ENCODE measurements at places on chromosomes 12 and 14.

DNA sequence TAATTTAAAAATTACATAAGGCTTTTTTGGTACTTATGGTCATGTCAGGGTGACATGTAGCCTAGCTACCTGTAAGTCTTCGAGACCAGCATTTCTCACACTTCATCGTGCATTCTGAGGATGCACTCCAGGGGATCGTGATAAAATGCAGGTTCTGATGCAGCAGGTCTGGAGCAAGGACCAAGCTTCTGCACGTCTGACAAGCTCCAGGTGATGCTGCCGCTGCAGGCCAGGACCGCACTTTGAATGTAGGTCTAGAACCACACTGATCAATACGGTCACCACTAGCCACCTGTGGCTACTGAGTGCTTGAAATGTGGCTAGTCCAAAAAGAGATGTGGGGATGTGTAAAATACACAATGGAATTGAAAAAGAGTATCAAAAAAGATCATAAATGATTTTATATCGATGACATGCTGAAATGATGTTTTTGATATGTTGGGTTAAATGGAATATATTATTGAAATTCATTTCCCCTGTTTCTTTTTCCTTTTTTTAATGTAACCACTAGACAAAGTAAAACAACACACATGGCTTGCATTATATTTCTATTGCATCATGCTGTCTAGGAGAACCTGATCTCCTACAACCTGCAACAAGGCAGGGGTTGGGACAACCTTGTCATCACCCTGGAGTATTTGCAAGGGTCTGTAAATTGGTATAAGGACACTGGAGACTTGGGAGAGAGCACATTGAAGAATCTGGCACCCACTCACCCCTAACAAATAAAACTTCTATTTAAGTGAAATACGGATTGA, 142.4 kb downstream of the DPF3 start:
- DNase-seq, result no peak

DNA sequence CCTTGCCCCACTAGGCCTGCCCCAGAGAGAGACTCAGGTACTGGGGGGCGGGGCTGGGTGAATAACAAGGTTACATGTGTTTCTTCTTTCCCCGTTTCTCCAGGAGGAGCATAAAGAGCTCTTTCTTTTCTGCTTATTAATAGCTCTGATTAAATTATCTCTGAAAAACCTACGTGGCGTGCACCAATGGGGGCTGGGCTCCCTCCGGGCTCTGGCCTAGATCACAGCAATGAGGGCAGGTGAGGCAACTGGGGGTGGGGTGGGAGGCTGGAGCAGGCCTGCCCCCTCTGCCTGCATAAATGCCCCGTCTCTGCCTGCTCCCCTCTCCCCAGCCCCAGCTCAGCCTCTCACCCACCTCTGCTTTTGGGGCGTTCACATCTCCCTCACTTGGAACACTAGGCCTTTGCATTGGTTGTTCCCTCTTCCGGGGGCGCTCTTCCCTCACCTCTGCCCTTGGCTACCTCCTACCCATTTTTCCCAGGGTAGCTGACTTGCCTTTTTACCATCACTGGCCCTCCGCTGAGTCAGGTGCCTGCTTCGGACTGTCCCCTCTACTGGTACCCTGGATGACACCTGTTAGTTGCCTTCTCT, 4.1 kb upstream of the FAM222A start:
- no peak for DNase-seq

GRCh38 chr14:99788713-99789112, 4.5 kb upstream of the EML1 start:
- no peak for DNase-seq

DNA sequence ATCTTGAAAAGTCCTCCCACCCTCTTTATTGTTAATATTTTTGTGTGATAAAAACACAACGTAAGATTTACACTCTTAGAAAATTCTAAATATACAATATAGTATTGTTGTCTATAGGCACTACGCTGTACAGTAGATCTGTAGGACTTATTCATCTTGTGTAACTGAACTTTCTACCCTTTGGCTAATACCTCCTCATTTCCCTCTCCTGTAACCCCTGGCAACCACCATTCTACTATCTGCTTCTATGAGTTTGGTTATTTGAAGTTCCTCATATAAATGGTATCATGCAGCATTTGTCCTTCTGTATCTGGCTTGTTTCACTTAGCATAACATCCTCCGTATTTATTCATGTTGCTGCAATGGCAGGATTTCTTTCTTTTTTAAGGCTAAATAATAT, 5.2 kb upstream of the CLEC9A start:
- DNase-seq, result no peak

- no peak for DNase-seq
Measured at GRCh38 chr14:100575266-100575995, 11.8 kb downstream of the BEGAIN start.

DNA sequence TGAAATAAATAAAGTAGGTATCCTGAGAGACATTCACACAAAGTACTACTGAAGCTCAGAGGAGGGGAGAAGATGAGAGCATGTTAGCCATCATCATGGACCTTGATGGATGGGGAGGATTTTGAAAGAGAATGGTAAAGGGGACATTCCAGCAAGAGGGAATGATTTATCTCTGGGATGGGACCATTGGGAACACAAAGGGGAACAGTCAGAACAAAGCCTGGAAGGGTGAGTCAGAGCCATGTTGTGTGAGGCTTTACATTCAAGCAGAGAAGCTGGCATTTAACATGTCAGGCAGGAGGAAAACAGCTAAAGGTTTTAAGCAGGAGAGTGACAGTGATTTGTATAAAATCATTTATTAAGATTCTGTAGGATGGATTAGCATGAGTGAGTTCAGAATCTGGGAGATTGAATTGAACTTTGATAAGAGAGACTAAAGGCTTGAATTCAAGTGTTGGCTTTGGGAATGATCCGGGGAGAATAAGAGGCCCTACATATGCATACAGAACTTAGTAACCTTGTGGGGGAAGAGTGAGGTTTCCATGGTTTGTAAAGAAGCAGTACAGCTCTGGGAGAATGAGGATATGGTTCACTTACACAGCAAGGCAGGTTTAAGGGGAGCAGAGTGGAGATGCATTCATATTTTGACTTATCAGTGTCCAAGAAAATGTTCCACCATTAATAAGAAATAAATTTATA, 174.4 kb downstream of the SYT10 start:
- DNase-seq, result no peak

GRCh38 chr14:55568618-55569017, 11.4 kb upstream of the KTN1 start:
- no peak for DNase-seq

DNA sequence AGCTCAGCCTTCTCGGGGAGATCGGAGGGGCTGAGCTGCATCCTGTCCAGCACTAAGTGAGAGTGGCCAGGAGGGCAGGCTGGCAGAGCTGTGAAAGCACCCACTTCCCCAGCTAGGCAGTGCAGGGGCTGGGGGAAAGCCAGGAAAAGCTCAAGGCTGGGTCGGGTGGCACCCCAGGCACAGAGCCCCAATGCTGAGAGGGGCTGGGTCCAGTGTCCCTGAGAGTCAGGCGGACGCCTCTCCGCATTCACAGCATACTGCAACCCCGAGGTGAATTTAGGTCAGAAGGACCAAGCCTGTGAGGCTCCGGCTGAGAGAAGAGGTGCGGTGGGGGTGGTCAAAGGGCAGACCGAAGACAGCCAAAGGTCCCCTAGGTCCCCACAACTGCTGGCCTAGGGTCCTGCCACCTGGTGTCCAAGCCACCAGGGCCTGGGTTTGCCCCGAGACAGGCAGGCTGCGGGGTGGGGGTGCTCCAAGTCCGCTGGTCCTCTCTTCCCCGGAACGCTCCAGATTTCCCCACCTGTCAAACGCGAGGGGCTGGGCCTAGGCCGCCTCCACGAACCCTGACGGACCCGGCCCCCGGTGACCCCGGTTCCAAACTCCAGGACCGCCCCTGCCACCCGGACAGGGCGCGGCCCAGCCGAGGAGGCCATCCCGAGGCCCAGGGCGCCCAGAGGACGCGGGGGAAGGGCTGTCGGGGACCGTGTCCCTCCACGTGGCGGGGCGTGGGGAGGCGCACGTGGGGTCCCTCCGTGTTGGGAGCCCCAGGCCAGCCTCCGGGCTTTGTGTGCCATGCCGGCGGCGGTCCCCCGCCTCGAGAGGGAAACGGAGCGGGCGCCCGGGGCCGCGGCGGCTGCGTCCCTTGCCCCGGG, 527 bp downstream of the CAMKK2 start:
- DNase-seq, result no peak

DNA sequence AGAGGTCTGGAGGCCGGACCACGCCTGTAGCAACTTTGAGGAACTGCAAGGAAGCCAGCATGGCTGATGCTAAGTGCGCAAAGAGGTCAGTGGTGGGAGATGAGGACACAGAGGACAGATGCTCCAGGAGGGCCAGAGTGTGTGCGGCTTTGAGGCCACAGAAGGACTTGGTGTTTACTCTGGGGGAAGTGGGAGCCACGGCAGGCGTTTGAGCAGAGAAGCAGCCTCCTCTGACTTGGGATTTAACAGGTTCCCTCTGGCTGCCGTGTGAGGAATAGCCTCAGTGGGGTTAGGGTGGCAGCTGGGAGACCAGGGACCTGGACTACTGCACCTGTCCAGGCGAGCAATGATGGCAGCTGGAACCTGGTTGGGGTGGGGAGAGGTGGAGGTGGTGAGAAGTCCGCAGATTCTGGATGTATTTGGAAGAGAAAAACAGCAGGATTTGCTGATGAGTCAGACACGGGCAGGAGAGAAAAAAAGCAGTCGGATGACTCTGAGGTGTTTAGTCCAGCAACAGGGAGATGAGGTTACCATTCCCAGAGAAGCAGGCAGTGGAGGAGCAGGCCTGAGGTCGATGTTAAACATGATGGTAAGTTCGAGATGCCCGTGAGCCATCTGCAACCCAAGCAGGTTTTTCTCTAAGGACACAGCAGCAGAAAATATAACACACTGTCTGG, 143.5 kb downstream of the SCARB1 start:
- no peak for DNase-seq

GRCh38 chr14:53260286-53260685, 107.2 kb upstream of the DDHD1 start:
- DNase-seq, result no peak

GRCh38 chr12:67927324-67927723, 61.9 kb upstream of the IFNG-AS1 start:
- no peak for DNase-seq

GRCh38 chr12:103794309-103795213, 46.5 kb downstream of the NT5DC3 start:
- no peak for DNase-seq

- peak; percentile 9 for DNase-seq
Measured at GRCh38 chr12:62190689-62191490, 69.3 kb upstream of the USP15 start.

- no peak for DNase-seq
Measured at GRCh38 chr14:91346838-91347173, 70.8 kb downstream of the CCDC88C start.

GRCh38 chr12:76984566-76984965, 80.8 kb downstream of the E2F7 start:
- no peak for DNase-seq

- no peak for DNase-seq
Measured at GRCh38 chr12:94534774-94535509, 75.3 kb upstream of the CEP83 start.

DNA sequence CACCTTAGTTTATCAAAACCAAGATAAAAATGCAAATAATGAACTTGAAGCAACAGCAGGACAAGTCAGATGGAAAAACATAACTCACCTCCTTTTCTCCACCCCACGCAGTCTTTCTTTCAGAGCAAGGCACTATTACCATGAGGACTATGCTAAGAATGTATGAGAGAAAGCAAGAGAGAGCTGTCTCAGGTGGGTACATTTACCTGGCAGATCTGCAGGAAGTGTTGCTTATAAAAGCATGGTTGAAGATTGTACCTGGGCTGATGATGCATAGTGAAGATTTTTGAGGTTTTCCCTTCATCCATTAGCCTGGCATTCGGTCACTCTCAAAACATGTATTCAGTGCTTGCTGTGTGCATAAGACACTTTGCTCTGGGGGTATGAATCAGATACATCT, 68.8 kb upstream of the IFNG-AS1 start:
- no peak for DNase-seq

- DNase-seq, result peak; percentile 47
Measured at GRCh38 chr12:123267991-123268843, 3.4 kb downstream of the CDK2AP1 start.

DNA sequence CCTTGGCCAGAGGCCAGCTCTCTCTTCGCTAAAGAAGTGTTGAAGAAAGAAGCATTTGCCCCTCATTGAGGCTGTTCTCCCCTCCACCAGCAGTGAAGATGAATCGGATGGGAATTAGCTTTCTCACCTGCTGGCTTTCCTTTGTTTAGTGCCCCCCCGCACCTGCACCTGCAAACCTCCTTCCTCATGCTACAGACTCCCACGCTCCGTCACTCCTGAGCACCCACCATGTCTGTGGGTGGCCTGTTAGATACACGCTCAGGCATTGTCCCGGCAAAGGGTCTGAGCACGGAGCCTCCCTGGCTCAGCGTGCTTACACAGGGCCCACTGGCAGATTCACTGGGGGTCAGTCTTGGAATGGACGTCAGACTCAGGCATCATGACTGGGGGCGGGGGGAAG, 121.6 kb downstream of the GLT1D1 start:
- no peak for DNase-seq

DNA sequence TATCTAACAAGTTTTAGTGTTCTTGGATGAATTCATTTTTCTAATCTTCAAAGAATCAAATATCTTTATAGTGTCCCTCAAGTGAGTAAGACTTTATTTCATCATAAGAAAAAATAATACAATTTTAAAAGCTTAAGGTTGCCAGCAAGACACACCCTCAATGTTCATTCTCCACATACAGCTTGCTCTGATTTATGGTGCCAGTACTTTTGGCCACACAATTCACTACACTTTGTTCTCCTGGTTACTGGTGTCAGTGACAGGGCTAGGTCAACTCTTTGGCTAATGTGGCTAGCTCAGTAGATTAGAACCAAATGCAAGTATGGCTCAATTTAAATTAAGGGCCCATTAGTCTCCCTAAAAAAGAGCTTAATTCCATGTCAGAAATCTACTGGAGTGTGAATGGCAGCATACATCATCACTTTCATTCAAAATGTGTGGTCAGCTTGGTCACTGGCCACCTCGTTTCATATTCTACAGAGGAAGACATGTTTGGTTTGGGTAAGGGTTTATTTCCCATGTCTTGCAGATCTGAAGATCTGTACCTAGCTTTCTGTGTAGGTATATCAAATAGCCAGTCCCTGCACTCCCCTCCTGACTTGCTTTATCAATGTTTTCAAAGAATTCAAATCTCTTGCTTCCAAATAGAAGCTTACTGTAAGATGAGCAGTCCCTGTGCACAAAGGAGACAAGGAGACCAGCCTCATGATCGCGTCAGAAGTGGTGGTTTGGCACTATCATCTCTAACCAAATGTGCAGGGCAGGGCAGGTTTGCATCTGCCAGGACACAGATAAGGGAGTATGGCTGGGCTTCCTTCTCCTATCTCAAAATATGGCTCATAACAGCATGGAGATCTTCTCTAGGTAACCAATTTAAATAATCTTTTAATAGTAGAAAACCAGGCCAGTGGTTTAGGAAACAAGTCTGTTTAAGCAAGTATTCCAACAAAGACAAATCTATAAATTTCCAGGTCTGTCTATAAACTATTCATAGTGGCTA, 31.3 kb downstream of the HECTD4 start:
- DNase-seq, result no peak

GRCh38 chr14:28690029-28690692, 76.4 kb upstream of the FOXG1 start:
- no peak for DNase-seq

- DNase-seq, result no peak
Measured at GRCh38 chr14:77098529-77099353, 683 bp downstream of the CIPC start.

All from B cell (primary cell).